HEK293T (cell line): ENCODE measurements at places on chromosomes 12 and 14.

GRCh38 chr14:95495538-95496025 is 20.9 kb downstream of the SYNE3 start:
- no peak for DNase-seq

DNA sequence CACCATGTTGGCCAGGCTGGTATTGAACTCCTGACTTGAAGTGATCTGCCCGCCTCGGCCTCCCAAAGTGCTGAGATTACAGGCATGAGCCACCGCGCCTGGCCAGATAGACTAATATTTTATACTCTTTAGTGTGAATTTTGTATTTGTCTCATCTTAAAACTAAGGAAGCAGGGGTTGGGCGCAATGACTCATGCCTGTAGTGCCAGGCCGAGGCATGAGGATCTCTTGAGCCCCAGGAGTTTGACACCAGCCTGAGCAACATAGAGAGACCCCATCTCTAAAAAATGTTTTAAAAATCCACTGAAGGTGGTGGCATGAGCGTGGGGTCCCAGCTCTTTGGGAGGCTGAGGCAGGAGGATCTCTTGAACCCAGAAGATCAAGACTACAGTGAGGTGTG is 9.0 kb downstream of the DYNC1H1 start:
- no peak for DNase-seq

GRCh38 chr12:110102255-110102654 is 21.9 kb upstream of the IFT81 start:
- peak; percentile 70 for DNase-seq

- DNase-seq: no peak
Measured at GRCh38 chr12:124422570-124423523, 128.0 kb downstream of the RFLNA start.

- no peak for DNase-seq
Measured at GRCh38 chr14:99590746-99591555, 13.1 kb downstream of the CCDC85C start.

GRCh38 chr12:110930348-110931314 is 10.3 kb upstream of the MYL2 start:
- DNase-seq: no peak

GRCh38 chr14:75402867-75403413 is 24.9 kb upstream of the JDP2 start:
- DNase-seq: no peak

- DNase-seq: no peak
Measured at GRCh38 chr14:90522571-90523191, 125.9 kb downstream of the CALM1 start.

DNA sequence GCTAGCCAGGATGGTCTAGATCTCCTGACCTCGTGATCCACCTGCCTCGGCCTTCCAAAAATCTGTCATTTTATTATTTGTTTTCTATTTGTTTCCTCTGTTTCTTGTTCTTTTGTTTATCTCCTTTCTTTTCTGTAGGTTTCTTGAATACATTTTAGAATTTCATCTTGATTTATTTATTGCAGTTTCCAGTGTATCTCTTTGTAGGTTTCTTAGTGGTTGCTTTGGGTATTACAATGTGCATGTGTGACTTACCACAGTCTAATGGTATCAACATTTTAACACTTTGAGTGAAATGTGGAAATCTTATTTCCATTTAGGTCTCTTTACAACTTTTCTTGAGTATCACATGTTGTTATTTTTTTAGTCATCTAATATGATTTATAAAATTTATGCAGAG is 29.9 kb upstream of the MUCL1 start:
- DNase-seq: no peak
